Mammary epithelial cell (primary cell): ENCODE measurements at places on chromosomes 5 and 9.

GRCh38 chr5:84724683-84725082, 340.0 kb upstream of the EDIL3 start:
- peak; percentile 75 for DNase-seq

DNA sequence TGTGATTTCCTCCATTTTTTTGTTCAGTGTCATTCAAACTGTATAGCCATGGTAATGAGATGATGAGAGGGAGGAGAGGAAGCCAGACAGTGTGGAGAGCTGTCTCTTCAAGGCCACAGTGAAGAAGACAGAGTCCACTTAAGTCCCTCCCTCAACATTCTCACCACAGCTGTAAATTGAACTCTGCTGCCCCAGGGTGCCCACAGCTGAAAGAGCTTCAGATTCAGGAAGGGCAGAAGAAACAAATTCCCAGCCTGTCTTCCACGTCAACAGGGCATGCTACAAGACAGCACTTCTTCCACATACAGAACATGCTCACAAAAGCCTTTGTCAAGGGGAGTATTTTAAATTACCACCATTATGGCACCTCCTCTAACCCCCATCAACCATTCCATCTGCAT, 100.4 kb downstream of the KLHL3 start:
- DNase-seq: no peak

GRCh38 chr9:79053598-79053997, 518.2 kb upstream of the TLE4 start:
- peak; percentile 48 for DNase-seq

- DNase-seq: no peak
These were observed 19.8 kb downstream of the CD274 start for GRCh38 chr9:5470122-5470521.

GRCh38 chr5:179422213-179422855, 77.1 kb upstream of the ADAMTS2 start:
- DNase-seq: no peak

DNA sequence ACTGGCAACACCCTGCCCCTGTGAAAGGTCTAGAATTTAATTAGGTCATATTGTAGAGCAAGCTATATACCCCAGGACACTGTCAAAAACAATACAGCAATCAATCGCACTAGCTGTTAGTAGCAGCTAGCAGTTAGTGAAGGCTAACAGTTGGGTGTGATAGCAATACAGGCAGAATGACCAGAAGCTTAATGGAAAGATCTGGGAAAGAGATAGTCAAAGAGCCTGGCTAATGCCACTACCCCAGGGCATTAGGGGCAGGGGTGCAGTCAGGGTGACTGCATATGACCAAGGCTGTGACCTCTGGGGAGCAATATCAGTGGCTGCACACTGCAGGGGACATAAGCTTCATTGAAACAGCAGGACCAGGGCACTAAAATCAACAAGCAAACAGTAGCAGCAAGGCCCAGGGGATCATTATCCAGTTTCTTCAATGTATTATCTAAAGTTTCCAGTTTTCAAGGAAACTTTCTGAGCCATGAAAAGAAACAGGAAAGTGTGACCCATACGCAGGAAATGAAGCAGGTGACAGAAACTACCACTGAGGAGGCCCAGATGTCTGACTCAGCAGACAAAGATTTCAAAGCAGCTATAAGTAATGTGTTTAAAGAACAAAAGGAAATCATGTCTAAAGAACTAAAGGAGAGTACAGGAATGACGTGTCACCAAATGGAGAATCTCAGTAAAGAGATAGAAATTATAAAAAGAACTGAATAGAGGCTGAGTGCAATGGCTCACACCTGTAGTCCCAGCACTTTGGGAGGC, 82.4 kb downstream of the ZNF354C start:
- DNase-seq: no peak

GRCh38 chr5:34490506-34491250, 165.4 kb upstream of the RAI14 start:
- no peak for DNase-seq

DNA sequence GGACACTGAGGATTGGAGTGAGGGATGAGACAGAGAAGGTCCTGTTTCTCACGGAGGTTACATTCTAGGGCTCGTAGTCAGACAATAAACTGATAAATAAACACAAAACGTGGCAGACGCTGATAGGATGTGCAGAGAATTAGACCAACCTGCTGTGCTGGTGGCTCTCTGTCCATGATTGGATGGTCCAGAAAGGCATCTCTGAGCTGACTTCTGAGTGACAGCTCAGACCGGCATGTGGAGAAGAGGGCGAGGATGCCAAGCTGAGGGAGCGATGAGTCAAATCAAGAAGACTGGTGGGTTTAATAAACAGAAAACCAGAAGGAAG, 132.3 kb upstream of the TAF11L2 start:
- no peak for DNase-seq

DNA sequence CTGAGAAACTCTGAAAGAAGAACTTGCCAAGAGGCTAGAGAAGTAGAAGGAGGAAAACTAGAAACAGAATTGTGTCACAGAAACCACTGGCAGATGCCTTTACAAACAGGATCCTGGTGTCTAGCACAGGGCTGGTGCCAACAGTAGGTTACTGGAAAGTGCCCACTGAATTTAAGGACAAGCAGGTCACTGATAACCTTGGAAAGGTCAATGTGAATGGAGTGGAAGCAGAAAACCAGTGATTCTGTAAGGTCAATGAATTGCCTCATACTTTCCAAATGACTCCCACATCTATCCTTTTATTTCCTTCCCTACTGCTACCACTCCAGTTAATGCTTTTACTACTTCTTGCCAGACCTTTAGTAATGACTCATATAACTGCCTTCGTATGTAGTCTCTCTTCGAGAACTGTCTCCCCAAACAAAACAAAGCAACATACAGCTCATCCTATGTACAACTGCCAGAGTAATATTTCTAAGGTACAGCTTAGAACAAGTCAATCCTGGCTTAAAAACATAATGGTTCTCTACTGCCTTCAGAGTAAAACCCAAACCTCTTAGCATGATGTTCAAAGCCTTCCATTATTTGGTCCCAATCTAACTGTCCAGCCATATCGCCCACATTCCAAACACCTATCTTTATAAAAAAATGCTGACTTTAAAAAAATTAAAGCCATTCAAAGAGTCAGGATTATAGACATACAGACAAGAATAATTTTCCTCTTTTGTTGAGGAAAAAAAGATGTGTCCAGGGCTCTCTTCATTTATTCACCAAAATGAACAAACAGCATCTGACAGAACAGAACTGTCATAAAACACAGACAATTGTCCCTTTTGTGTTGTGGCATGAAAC, 52.5 kb downstream of the NR3C1 start:
- DNase-seq: peak; percentile 79

DNA sequence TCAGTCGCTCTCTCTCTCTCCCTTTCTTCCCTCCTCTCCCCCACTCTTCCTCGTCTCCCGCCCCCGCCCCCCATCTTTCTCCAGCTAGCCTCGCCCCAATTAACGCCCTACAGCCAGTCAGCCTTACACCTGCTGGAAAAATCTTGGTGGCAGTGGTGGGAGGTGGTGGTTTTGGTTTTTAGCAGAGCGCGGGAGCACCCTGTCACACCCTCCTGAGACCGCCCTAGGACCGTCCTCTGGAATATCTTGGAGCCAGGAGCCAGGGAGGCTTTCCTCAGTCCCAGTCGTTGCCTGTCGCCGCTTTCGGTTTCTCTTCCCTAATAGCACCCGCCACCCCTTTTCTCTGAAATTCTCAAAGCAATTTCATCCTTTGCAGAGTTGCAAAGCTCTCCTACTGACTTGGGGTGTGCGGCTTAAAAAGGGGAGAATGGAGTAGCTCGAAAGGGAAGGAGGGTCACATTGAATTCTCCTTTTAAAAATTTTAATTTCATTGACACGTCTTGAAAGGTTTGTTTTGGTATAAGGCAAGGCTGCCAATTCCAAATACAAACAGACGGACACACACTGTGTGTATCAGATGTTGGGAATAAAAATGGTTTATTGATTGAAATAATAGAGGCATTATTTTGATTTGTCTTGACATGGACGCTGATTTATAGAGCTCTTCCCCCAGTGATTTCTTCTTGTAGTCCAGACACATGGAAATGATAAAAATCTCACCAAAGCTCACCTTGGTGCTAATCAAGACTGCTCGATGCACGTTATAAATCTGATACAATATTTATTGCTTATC, 301.3 kb downstream of the PARP8 start:
- DNase-seq: no peak

DNA sequence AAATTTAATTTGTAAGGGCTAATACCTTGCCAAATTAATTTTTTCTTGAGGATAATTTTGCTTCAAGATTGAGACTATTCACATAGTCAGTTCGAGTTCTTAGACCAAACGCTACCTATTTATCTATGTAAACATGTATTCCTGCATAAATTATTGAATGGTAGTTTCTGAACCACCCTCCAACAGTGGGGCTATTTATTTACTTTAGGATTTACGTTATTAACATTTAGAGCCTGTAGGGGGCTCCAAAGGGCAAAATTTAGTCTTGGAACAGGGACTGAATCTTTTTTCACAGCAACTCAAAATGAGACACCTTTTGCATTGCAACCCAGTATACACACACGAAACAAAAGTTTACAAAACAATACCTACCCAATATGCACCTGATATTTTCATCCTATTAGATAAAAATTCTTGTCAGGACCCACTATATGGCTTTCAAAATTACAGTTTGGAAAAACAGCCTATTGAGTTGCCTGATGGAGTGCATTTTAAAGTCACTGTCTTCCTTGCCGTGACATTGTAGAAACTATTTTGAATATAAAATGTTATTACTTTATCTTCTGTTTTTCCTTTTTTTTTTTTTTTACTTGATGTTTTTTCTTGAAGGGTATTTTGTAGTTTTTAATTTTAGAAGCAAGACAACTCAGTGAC, 47.1 kb upstream of the POU4F3 start:
- peak; percentile 26 for DNase-seq

GRCh38 chr5:9356351-9356825, 189.5 kb downstream of the SEMA5A start:
- no peak for DNase-seq

- DNase-seq: no peak
These were observed 218.2 kb upstream of the NUDT12 start for GRCh38 chr5:103780794-103781193.

DNA sequence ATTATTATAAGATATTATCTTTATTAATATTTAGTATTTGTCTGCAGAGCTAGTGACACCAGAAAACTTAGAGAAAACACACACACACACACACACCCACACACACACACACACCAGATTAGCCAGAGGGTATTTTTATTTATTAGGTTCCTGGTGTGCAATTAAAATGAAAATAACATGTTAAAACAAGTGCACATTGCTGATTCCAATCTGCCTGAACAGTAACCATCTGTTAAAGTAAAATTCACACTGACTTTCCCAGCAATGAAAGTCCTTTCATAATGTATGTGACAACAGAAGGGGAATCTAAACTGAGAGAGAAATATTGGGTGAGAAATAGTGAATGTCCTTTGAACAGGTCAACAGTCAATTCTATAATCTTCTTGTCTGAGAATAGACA, 2323.5 kb upstream of the ACO1 start:
- DNase-seq: no peak

- DNase-seq: no peak
These were observed 139.1 kb upstream of the PPP2R2B start for GRCh38 chr5:147017621-147018020.

DNA sequence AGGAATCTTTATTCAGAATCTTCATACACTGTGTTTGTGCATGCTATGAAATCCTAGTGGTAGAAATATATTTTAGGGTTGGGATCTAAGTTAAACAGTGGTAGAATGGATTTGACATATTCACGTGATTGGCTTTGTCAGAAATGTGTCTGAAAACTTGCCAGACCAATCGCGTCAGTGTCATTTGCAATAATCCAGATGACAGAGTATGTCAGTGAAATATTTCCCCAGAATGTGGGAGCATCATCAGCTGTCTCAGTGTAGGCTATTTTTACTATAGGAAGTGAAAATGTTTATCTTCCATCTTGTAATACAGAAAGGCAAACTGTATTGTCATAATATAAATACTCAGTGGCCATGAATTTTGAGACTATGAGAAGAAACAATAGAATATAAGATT, 220.6 kb upstream of the EDIL3 start:
- no peak for DNase-seq

- peak; percentile 70 for DNase-seq
These were observed 15.0 kb downstream of the PTAR1 start for GRCh38 chr9:69744688-69745380.

DNA sequence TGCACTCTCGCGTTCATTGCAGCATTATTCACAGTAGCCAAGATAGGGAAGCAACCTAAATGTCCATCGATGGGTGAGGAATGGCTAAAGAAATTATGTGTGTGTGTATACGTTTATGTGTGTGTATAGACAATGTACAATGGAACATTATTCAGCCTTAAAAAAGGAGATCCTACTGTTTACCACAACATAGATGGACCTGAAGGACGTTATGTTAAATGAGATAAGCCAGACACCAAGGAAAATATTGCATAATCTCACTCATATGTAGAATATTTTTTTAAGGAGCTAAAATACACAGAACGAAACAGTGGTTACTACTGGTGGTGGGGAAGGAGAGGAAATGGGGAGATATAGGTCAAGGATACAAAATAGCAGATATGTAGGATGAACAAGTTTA, 2.4 kb downstream of the KIF2A start:
- DNase-seq: no peak

- peak; percentile 43 for DNase-seq
These were observed 316.2 kb downstream of the ARL15 start for GRCh38 chr5:53994148-53994547.

DNA sequence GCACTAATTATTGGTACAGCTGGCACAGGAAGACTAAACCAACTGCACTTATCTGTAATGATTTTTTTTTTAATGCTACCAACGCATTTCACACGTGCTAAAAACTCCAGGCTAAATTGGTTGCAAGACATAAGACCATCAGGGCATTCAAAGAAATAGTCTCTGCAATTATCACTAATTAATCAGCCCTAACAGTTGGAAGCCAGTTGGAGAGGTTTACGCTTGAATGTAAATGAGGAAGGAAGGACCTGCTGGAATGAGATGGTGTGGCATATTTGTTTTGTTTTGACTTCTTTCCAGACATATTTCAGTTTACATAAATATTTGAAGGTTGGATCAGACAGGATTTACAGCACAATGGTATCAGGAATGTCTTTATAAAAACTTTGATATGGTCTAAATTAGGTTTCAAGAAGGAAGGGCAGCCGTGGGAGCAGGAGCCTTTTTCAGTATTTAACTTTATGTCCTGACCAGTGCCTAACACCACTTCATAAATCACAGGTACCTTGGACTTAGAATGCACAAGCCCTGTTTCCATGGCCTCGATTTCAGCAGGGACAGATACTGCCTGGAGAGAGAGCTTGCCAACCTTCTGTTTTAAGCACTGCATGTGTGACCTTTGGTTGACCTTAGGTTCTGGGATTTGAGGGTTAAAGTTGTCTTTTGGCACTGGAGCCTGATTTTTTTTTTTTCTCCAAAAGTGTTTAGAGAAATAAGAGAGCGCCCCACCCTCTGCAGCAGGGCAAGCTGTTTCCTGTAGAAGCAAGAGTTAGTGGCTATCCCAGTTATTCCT, 199.8 kb upstream of the MAP3K1 start:
- no peak for DNase-seq

DNA sequence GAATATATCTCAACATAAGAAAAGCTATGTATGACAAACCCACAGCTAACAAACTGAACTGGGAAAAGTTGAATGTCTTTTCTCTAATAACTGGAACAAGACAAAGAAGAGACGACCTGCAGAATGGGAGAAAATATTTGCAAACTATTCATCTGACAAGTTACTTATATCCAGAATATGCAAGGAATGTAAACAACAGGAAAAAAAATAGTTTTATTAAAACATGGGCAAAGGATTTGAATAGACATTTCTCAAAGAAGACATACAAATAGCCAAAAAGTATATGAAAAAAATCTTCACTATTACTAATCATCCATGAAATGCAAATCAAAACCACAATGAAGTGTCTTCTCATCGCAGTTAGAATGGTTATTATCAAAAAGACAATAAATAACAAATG, 181.7 kb upstream of the TLX3 start:
- no peak for DNase-seq
